ENCODE measurements at places on chromosomes 2 and 18. TPM values are rescaled to one million over a fixed set of nuclear protein-coding genes. Genes with fewer than 3 reads are reported as not detected.

GRCh38 chr2:121865914-121866313, 110.5 kb downstream of the TSN start:
- no peak overlapping the region for H3K27ac ChIP-seq
- H3K27me3 ChIP-seq = peaks cover 6% of the 10 kb centered on the region
- no peaks in the 10 kb centered on the region for H3K36me3 ChIP-seq
- no peak overlapping the region for H3K4me3 ChIP-seq
- no peaks in the 10 kb centered on the region for H3K4me1 ChIP-seq

DNA sequence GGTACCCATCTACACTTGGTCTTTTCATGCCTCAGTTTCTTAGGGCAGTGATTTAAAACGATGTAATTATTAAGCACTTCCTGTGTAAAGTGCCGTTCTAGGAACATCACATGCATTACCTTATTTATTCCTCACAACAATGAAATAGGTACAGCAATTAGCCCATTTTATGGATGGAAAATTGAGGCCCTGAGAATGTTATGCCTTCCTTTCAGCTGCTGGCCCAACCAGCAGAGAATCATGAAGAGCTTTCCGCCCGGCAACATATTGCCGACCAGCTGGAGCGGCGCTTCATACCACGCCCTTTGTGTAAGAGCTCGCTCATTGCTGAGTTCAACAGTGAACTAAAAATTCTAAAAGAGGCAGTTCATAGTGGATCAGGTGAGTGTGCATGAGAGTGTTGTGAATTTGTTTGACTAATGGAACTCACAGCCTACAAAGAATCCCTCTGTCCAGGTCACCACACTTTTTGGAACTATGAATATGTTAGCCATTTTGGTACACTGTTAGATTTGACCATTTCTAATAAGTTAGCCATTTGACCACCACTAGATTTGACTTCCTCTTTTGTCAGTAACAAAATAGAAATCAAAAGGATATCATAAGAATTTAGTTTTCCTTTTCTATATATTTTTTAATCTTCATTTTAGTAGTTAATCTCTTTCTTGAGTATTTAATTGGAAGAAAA, 25.6 kb upstream of the RPE start:
- no peak for DNase-seq
- no peak overlapping the region for H3K27ac ChIP-seq
- H3K4me3 ChIP-seq = no peak overlapping the region
- no peaks in the 10 kb centered on the region for H3K4me1 ChIP-seq
- H3K36me3 ChIP-seq = no peaks in the 10 kb centered on the region

- DNase-seq = no peak
- peaks cover 8% of the 10 kb centered on the region for H3K4me1 ChIP-seq
- no peak overlapping the region for H3K27ac ChIP-seq
- no peaks in the 10 kb centered on the region for H3K27me3 ChIP-seq
- H3K4me3 ChIP-seq = no peak overlapping the region
- H3K36me3 ChIP-seq = no peaks in the 10 kb centered on the region
Observed at GRCh38 chr2:85732467-85733120, 21.2 kb upstream of the ATOH8 start.

GKN2 gene
- not detected for polyA plus RNA-seq

NETO1 gene
- polyA plus RNA-seq = 0.42 TPM

TSGA10 gene
- polyA plus RNA-seq = 0.32 TPM

DNER gene
- 0.20 TPM for polyA plus RNA-seq

Data from IMR-90 (cell line).